ENCODE measurements at places on chromosomes 11 and 22.
A peak's percentile ranks its signal among the peaks of the same experiment; 100 is the strongest.

DNA sequence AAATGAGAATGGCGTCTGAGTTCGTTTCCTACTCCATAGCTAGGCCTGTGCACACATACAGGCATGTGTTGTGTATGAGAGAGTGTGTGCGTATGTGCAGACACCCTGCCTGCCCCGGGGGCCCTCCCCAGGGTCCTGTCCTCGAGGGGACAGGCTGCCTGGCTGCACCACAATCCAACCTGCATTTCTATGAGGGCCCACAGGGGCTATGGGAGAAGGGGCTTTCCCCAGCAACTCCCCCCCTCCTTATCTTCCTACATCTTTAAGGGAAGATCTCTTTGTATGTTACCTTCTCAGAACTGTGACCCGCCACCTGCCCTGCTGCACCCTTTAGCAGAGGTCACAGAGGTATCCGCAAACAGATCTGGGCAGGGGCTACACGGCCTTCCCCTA, 14.9 kb downstream of the ADORA2A start:
- no peak for DNase-seq

DNA sequence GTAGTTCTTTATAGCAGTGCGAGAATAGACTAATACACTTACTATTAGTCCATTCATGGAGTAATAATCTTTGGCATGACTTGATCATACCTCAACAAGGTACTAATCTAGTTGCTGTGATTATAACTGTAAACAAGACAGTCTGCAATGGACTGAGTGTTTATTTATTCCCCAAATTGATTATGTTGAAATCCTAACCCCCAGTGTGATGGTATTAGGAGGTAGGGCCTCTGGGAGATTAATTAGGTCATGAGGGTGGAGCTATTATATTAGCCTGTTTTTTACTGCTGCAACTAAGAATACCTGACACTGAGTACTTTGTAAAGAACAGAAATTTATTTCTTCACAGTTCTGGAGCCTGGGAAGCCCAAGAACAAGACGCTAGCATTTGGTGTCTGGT, 30.9 kb upstream of the CSNK2A3 start:
- DNase-seq = no peak

DNA sequence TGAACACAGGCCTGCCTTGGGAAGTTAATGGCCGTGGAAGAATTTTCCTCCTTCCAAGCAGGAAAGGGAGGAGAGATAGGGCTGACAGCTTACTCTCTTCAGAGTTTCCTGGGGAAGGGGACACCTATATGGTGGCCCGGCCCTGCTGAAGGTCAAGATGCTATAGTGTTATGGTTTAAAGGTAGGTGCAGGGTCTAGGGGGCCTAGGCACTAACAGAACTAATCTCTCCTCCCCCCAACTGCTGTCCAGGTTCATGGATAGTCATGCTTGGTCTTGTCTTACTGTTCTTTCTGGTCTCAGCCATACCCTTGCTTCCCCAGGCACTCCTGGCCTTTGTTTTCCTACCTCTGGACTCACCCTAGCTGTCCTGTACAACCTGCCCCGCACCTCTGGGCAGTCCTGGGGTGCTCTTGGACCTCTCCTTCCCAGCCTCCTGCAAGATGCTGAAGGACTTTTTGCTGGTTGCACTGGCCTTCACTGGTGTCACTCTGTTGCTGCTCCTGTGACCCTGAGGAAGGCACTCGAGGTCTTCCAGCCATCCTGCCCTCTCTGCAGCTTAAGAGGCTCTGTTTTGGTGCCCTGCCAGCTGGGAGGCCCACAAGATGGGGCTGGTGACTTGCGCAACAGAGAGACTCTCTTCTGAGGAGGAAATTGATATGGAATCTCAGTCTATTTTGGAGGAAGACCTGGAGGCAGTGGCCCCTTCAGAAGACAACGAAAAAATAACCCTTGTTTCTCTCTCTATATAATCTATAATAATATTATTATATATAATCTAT, 17.9 kb downstream of the SEC14L3 start:
- DNase-seq = no peak

GRCh38 chr22:45499746-45500145, 2.9 kb upstream of the FBLN1 start:
- no peak for DNase-seq

GRCh38 chr11:11065396-11065795, 207.5 kb upstream of the ZBED5 start:
- no peak for DNase-seq

GRCh38 chr22:31093086-31093850, 12.2 kb downstream of the SMTN start:
- no peak for DNase-seq

DNA sequence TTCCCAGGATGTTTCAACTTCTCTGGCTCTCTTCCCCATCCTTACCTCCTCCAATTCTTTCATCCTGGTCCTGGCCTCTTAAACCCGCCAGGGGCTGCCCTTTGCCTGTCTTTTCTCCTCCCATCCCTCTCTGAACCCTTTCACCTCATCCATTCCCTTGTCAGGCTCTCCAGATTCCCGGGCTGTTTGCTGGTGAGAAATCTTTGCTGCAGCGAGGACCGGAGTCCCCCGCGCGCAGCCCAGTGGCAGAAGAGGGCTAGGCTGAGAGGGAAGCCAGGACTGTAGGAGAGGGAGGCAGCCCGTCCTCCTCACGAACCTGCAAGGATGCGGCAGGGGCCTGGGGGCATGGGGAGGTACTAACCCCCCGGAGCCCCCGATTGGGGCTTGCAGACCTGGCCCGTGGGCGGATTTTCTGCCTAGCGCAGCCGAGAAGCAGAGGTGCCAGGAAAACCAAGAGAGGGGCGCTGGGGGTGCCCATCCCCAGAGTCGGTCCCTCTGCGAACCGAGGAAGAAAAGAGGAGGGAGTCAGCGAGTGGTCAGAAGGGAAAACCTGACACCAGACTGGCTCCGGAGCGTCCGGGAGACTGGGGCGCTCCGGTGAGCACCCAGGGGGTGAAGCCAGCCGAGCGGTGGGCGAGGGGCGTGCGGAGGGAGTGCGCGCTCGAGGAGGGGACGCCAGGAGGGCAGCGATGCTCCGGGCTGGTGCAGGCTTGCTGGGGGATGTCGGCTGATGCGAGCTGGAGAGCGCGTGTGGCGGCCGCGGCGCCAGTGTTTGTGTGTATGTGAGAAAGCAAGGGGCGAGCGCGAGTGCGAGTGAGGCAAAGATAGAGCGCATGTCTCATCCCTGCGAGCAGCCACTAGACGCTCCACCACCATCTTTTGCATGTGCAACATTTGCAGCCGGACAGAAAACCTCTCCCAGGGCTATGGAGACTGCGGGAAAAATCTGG, at the start of gene GRIA4:
GRIA4 (plus strand) TSS at position 242 of the 950 bp plus-strand sequence. CDS start 925 bp downstream, outside the sequence.
- DNase-seq = peak; percentile 47

GRCh38 chr11:74929431-74930363, 19.2 kb downstream of the XRRA1 start:
- DNase-seq = peak; percentile 74
